Tibial nerve (tissue), 4 donors: ENCODE measurements at places on chromosomes 7 and 10. TPM values are rescaled to one million over a fixed set of nuclear protein-coding genes. Genes with fewer than 3 reads are reported as not detected.

OR6V1 gene
- not detected for total RNA-seq

DNA sequence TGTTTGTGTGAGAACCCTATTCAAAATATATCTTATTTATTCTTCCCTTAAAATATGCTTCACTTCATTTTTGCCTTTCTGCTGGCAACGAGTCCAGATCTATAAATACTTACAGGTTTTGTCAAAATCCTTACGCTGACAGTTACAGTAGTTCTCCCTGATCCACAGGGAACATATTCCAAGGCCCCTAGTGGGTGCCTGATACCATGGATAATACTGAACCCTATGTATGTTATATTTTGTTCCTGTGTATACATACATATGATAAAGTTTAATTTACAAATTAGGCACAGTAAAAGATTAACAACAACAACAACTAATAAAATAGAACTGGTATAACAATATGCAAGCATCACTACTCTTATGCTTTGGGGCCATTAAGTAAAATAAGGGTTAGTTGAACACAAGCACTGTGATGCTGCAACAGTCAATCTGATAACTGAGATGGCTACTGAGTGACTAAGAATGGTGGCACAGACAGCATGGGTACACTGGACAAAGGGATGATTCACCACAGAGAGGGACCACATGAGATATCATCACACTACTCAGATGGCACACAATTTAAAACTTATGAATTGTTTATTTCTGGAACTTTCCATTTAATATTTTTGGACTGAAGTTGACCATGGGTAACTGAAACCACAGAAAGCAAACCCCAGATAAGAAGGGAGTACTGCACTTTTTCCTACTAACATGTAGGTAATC lies 29.4 kb upstream of the PCGF5 start:
- DNase-seq, result no peak

GRCh38 chr7:120280743-120281142 lies 7.8 kb downstream of the KCND2 start:
- DNase-seq, result no peak

DNA sequence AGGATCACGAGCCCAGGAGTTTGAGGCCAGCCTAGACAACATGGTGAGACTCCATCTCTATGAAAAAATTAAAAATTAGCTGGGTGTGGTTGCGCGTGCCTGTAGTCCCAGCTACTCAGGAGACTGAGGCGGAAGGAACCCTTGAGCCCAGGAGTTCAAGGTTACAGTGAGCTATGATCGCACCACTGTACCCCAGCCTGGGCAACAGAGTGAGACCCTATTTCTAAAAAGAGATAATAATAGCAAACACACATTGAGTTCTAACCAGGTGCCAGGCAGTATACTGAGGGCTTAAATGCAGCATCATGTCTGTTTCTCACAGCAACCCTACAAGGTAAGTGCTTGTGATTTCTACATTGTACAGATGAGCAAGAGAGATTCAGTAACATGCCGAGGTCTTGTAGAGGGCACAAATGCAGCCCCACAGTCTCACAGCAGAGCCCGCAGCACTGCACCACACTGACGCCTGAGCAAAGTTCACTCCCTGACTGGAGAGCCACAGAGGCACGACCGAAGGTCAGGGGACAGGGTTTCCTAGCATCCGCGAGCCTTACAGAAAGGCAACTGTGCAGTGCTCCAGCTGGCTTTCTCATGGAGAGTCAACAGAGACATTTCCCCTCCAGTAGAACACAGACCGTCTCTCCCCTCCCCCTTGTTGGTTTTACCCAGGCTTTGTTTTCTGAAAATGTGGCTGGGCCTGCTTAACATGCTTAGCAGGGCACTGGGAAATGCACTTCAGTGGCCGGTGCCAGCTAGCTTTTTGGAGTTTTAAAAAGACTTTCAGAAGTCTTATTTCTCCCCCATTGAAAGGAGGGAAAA lies 36.5 kb downstream of the PDSS1 start:
- no peak for DNase-seq

GRCh38 chr7:128363261-128363721 lies 1.8 kb upstream of the PRRT4 start:
- DNase-seq, result no peak

DNA sequence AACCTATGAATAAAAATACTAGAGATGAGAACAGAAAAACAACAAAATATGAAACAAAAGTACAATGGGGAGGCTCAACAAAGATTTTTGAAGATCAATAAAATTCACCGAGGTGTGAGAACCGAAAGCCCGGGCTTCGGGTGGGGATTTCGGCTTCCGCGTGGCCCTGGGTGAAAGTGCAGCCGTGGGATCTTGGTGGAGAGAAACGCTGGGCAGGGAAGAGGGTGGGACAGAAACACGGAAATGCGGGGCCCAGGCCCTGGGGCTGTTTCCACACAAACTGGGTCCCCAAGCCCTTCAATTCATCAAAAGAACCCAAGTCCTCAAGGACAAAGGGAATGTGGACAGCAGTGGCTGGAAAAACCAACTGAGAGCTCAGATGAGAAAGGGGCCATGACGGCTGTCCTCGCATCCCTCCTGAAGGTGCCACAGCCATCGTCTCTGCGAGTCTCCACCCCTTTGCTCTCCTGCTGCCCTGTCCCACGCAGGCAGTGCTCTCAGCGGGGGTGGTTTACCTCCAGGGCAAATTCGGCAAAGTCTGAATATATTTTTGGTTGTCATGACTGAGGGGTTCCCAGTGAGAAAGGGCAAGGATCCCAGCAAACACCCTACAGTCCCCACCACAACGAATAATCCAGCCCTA lies 19.7 kb downstream of the FOXL3 start:
- no peak for DNase-seq

- no peak for DNase-seq
Observed at GRCh38 chr10:111998728-111999127, 184.8 kb downstream of the GPAM start.

P4HA1 gene
- 26.7 TPM for total RNA-seq
